ENCODE measurements at places on chromosomes 4 and X.

- DNase-seq, result no peak
Observed at GRCh38 chr4:38442073-38442788, 221.8 kb upstream of the KLF3 start.

GRCh38 chr4:56844802-56845580, 23.5 kb upstream of the SPINK2 start:
- no peak for DNase-seq

DNA sequence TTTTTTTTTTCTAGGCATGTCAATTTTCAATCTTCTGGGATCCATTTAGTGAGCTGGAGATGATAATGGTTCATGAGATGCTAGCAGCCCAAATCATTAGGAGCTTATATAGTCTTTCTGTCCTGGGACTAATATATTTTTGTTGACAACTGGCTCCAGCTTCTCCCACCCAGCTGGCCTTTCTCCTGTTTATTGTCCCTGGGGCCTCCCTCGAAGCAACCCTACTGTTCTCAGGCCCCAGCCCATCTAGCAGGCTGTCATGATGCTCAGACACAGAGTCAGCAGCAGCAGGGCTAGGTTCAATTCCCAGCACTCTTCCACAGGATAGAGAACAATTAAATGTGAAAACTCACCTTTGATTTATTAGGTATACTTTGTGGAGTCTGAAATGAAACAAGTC, 127.6 kb upstream of the MID1 start:
- no peak for DNase-seq

DNA sequence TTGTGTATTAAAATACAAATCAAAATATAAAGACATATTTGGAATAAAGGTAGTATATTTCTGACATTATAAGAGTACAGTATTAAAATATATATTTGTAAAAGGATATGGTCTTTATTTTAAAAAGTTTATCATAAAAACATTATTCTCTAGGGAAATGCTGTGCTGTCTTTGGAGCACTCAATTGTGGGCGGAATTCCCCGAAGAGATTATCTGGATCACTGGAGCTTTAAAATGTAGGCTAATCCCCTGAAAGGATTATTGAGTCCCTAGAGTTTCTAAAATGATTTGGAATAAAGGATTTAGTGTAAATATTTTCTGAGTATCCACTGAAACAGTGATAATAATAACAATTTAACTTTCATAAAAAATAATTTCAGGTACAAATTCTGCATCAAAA, 1239.4 kb downstream of the TECRL start:
- DNase-seq, result no peak

DNA sequence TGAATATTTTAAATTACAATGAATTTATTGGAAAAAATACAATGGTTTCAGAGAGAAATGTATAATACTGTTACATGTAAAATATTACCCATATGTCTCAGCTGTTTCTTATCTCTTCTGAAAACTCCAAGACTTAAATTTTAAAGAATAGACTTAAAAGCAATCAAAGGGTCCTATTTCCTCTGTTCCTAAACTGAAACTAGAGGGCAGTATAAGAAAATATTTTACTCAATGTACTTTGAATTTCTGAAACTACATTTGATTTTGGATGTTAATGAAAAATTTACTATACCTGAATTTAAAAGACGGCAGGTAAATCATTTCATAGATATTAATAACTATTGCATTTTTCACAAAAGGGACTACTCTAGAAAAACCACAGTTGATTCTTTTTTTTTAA, 200.2 kb downstream of the LRBA start:
- no peak for DNase-seq

DNA sequence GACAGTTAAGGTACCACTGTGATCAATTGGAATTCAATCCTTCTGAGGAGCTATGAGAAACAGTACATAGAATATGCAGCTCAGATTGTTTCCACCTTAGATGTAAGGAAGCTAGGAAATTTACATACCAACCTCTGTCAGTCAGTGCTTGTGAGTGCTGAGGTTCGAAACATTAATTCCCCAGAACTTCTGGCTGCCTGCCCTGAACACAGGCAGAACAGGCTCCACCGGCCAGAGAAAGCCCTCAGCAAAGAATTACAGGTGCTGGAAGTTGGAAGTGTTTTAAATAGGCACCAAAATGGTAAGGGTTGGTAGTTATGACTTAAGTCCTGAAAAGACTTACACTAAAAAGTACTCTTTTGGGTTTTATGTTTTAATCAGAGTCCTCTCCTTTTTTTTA, 651.8 kb downstream of the C4orf33 start:
- DNase-seq, result no peak

DNA sequence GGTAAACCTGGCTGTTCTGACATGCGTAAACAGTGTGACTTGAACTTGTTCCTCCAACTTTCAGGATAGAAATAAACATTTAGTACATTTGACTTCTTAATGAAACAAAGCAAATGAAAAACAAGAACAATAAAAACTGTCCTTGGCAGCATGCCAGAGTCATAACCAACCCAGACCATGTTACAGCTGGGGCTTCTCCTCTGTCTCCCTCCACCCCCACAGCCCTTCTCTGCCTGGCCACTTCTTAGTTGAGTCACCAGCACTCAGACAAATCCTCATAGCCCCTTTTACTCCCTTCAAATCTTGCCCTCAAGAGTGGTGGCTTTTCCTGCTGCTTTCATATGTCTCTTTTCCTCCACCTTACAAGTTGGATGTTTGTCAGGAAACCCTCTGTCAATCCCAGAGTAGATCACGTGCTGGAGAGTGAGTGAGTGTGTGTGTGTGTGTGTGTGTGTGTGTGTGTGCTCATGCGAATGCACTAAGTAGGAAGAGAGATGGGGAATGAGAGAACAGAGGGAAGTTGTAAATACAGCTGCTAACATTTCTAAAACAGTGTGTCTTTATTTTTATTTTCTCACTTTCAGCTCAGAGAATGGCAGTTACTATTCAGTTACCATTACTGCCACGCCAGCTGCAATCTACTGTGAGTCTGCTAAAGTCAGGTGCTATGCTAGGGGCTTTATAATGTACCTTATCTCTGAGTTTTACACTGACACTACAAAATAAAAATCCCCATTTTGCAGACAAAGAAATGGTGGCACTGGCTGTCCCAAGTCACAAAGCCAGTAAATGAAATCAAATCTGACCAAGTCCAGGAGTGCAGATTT, 15.0 kb downstream of the SCARB2 start:
- DNase-seq, result peak; percentile 70

- no peak for DNase-seq
Observed at GRCh38 chrX:25807022-25807421, 331.1 kb upstream of the MAGEB18 start.

- no peak for DNase-seq
Observed at GRCh38 chrX:152157042-152157441, 18.7 kb upstream of the MAGEA10 start.

- DNase-seq, result no peak
Observed at GRCh38 chr4:185542626-185543315, 7.5 kb upstream of the PDLIM3 start.

DNA sequence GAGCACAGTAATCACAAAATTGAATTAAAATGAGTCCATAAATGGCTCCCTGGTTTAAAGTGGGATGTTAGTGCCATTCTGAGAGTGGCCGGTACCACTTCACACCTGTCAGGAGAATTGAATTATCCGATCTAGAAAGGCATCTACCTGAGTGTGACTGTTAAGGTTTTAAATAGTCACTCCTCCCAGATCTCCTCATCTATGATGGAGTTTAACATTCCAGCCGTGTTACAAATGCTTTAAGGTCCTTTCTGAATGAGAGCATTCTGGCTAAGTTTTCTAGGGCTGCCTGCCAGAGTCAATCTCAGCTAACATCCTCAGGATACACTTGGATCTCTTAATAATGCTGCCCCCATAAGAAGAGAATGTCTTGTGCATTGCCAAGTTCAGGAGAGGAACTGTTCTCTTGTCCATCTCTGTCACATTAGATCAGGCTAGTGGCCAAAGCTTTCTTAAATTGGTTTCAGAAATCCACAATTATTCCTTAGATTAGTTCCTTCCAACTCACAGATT, 231.1 kb downstream of the SLC39A8 start:
- DNase-seq, result no peak

DNA sequence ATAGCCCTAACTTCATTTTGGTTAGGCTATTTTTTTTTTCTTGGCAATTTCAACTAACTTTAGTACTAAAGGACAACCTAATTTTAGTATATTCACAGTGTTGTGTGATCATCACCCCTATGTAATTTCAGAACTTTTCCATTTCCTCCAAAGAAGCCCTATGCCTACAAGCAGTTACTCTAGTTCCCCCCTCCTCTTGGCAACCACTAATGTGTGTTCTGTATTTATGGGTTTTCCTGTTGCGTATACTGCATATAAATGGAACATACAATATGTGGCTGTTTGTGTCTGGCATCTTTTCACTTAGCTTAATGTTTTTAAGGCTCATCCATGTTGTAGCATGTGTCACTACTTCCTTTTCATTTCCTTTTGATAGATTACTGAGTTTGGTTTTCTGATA, 57.6 kb downstream of the N4BP2 start:
- no peak for DNase-seq

DNA sequence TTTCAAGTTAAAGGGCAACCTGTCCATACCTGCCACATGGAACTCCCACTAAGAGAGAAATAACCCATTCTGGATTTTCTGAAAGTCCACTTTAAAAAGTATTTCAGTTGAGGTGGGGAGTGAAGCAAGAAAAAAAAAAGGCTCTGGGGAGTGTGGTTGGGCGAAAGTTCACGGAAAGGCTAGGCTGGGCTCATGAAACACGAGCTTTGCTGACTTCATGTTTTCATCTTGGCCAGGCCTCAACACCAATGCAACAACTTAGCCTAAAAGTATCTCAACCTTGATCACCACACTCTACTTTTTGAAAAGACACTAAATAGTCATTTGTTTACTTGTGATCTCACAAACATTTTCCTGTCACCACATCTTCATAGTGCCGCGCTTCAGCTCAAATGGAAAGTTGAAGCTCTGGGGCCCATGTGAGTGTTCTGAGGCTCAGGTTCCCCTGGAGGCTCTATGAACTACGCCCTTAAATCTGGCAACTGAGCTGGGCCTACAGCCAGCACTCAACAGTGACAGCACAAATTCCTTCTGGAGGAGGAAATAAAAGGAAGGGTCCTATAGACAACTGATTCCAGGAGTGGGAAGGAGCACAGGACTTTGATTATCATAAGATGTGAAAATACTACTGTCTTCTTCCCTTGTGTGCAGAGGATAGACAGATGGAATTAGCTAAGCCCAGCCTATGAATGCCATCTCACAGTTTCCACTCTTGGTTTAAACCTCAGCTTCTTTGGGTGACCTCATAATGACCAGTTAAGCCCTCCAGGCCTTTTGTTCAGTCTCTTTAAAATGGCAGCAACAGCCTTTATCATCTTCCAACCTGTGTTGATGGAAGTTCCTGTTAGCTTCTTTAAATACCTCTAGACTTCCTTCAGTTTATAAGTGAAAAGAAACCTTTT, 5.1 kb downstream of the CD40LG start:
- no peak for DNase-seq

- DNase-seq, result no peak
Observed at GRCh38 chr4:55087009-55087912, 38.1 kb downstream of the KDR start.

DNA sequence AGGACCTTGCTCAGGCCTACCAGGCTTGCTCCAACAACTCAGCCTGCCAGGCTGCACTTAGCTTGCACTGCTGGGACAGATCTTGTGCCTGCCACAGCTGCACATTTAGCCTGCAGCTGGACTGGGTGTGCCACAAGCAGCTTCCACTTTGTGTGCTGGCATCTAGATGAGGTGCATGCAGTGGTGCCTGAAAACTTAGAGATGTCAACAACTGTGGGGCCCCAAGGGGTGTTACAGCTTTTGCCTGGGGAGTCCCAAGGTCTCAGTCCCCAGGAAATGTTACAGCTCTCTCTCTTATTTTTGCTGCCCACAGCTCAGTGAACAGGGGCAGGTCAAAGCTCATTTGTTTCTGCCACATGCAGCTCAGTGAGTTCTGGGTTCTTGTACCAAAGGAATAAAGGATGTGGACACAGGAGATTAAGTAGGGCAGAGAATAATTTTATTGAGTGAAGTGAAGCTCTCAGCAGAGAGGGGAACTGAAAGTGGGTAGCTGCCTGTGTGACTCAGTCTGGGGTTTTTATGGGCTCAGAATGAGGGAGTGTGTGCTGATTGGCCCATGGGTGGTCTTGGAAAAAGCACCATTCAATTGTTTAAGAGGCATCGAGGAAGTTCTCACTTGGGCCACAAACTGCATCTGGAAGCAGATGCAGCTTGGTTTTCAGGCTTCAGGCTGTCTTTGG, 828.3 kb downstream of the TECRL start:
- DNase-seq, result no peak

GRCh38 chr4:85681221-85681657, 206.3 kb downstream of the ARHGAP24 start:
- DNase-seq, result no peak

DNA sequence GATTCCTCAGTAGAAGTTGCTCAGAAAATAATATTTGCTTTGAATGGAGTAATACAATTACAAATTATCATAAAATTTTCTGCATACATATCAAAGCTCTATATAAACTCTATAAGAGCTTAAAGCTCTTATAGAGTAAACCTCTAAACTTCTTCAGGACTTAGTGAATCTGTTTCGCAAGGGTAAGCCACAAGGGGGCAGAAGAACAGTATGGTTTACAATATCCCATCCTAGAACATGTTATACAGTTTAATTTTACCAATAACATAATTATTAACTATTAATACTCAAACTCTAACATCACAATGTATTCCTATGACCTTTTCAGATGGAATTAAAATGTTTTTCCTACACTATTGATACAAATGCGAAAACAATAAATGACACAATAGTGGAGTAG, 33.8 kb upstream of the SPANXN1 start:
- peak; percentile 0 for DNase-seq

DNA sequence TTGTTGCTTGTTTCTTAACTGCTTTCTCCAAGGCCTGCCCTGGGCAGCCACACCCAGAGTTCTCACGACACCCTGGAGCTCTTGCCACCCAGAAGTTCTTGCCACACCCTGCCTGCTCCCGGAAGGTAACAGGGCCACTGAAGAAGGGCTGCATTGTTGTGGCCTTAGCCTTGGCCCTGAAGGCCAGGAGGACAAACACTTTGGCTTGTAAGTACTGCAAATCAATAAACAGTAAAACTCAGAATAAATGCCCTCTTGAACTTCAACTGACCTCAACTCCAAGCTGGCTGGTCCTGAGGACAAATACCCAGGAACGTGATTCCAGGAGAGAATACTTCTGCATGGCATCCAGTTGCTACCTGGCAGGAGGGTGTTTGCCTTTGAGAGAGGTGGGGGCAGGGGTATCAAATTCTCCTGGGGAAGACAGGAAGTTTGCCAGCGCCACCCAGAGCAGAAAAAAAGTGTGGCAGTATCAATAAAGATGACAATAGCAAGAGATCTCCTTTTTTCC, 54.1 kb downstream of the TLR10 start:
- DNase-seq, result peak; percentile 16

- no peak for DNase-seq
Observed at GRCh38 chr4:87046121-87046551, 111.3 kb downstream of the AFF1 start.

GRCh38 chr4:165967486-165967885, 94.4 kb downstream of the TLL1 start:
- no peak for DNase-seq

GRCh38 chrX:1601051-1601767, 9.8 kb downstream of the AKAP17A start:
- DNase-seq, result no peak
